ENCODE measurements at places on chromosomes 6 and 20. TPM values are rescaled to one million over a fixed set of nuclear protein-coding genes. Genes with fewer than 3 reads are reported as not detected.

Gene BMP5
- total RNA-seq: not detected

Gene SULF2
- total RNA-seq: 56.8 TPM

Gene SLC22A7
- not detected for total RNA-seq

Gene SCUBE3
- 0.21 TPM for total RNA-seq

Gene LPA
- total RNA-seq: not detected

Gene DUSP15
- total RNA-seq: not detected

Gene ENPP3
- total RNA-seq: not detected

Gene SRMS
- 0.35 TPM for total RNA-seq

Gene CGA
- total RNA-seq: not detected

Gene SEMG1
- not detected for total RNA-seq

Gene NSFL1C
- 47.6 TPM for total RNA-seq

All from airway epithelial cell (primary cell).